ENCODE measurements at places on chromosomes 3 and 15. TPM values are rescaled to one million over a fixed set of nuclear protein-coding genes. Genes with fewer than 3 reads are reported as not detected.

DNA sequence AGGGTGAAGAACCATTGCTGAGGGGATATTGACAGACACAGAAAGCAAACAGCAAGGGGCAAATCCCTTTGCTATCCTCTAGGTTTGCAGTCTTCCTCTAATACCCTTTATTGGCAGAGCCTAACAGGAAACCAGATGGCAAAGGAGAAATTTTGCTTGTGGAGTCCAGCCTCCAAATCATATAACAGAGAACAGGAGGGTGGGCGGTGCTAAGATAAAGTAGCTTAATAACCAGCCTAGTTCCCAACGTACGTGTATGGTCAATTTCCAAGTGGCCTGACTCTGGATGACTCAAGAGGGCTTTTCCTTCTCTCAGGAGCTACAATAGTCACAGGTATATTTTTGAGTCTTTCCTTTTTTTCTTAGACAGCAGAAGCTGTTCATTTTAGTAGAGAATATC is 404.5 kb downstream of the PDCD6IP start:
- DNase-seq = no peak

DNA sequence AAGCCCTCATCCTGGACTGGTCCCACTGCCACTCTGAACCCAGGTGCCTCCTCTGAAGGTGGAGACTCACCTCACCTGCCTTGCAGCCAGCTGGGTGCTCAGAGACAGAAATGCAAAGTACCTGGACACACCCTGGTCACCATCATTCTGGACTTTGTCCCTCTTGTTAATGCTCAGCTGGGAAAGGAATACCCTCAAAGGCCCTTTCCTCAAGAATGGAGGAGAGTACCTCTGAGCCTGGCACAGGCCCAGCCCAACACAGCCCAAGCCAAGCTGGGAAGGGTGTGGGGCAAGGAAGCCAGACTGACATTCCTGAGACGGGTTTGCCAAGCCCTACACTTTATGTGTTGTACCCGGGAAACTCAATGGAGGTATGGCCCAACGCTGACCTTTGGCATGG is 983 bp upstream of the ALAS1 start:
- no peak for DNase-seq

- no peak for DNase-seq
Measured at GRCh38 chr3:152835601-152836102, 721 bp downstream of the P2RY1 start.

DNA sequence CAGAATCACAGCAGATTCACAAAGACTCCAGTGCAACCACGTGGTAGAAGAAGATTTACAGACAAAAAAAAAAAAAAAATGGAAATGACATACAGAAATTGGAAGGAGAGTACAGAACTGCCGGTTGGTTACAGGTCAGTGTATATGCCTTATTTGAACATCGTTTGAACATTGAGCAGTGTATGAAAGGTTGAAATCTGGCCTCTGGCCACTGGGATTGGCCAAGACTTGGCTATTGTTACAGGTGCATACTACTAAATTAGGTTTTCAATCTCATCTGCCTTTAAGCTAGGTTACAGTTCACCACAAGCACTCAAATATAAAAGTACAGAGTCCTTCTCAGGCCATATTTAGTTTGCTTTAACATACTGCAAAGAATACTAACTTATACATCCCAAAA is 59.8 kb downstream of the THBS1 start:
- DNase-seq = no peak

- DNase-seq = no peak
Measured at GRCh38 chr3:177827511-177828207, 630.4 kb upstream of the TBL1XR1 start.

Gene LSMEM2
- 0.95 TPM for polyA plus RNA-seq

Gene SSUH2
- polyA plus RNA-seq = 5.0 TPM

Gene TERB2
- not detected for polyA plus RNA-seq

Gene TRPM1
- 0.24 TPM for polyA plus RNA-seq
